ENCODE measurements at places on chromosomes 5 and 9. TPM values are rescaled to one million over a fixed set of nuclear protein-coding genes. Genes with fewer than 3 reads are reported as not detected.

The ACOT12 gene
- not detected for total RNA-seq

The INSL6 gene
- not detected for total RNA-seq

The GPR150 gene
- 0.16 TPM for total RNA-seq

The ADAMTS19 gene
- not detected for total RNA-seq

The ECM2 gene
- 0.17 TPM for total RNA-seq

The CCL19 gene
- not detected for total RNA-seq

The PCDHGA3 gene
- not detected for total RNA-seq

The NSUN2 gene
- 95.1 TPM for total RNA-seq

The ANKRD33B gene
- total RNA-seq, result 11.4 TPM

The LCN9 gene
- total RNA-seq, result 0.16 TPM

The DAB2 gene
- total RNA-seq, result 6.9 TPM
